Stimulated activated CD4-positive, alpha-beta T cell treated with anti-CD3 and anti-CD28 coated beads, Interleukin-4, amount 100 ng/mL, for 1 hour (primary cell): ENCODE measurements at places on chromosomes 11 and 22.

GRCh38 chr22:46843821-46844255, 81.4 kb downstream of the TBC1D22A start:
- no peak for DNase-seq

DNA sequence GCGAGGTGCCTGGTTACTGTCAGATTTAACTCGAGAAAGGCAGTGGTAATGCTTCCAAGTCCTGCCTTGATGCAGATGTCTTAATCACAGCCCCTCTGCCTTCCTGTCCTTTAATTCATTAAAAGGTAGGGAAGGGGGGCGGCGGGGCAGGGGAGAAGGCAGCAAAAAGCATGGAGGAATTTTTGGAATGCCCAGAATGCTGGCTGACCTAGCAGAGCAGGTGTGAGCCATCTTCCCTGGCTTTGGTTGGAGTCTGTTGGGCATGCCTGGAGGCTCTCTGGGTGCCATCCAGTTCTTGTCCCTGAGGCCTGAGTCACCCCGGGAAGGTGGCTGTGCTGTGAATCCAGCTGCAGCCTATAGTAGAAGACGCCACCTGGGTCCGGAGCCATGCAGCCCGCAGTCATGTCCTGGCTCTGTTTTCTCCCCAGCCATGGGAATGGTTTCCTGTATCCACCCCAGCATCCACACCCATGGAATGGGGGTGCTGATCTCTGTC, 15.6 kb downstream of the KIAA1671 start:
- DNase-seq, result no peak

DNA sequence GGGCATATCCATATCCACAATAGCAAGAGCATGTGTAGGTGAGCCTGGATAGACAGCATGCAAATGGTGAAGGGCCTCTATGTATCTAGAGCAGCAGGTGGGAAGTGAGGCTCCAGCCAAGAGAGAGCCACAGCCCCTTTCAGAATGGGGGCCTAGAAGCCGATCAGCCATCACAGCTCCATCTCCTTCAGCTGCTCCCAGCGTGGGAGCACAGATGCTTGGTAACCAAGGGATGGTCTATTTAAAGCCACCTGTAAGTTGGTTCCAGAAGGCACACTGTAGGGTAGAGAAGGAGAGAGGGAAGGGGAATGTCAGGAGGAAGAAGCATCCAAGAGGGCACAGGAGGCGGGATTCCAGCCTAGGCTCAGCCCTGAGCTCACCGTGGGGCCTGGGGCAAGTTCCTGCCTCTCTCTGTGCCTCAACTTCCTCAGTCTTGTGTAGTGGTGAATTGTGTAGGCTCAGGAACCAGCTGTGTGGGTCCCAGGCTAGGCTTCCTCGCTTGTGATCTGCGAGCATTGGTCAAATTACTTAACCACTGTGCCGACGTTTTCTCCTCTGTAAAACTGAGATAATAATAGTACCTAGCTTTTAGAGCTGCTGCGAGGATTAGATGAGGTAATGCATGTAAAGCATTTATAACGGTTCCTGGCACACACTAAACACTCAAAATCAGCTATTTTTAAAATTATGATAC, 122.9 kb upstream of the NAV2 start:
- no peak for DNase-seq

DNA sequence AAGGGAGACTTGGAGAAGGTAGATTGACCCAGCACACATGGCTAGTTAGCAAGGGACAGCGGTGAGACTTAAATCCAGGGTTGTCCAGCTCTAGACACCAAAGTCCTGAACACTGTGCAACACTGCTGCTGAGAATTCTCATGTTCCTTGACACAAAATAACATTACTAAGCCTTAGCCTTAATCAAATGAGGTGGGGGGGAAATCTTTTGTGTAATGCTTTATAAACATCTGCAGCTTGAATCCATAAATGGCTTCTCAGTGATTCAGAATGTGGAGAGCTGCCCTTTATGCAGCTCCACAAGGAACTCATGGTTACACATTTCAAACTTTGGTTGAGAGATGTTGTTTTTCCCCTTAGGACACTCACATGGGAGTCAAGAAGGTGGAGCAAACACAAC, 80.0 kb downstream of the CD44 start:
- DNase-seq, result no peak

DNA sequence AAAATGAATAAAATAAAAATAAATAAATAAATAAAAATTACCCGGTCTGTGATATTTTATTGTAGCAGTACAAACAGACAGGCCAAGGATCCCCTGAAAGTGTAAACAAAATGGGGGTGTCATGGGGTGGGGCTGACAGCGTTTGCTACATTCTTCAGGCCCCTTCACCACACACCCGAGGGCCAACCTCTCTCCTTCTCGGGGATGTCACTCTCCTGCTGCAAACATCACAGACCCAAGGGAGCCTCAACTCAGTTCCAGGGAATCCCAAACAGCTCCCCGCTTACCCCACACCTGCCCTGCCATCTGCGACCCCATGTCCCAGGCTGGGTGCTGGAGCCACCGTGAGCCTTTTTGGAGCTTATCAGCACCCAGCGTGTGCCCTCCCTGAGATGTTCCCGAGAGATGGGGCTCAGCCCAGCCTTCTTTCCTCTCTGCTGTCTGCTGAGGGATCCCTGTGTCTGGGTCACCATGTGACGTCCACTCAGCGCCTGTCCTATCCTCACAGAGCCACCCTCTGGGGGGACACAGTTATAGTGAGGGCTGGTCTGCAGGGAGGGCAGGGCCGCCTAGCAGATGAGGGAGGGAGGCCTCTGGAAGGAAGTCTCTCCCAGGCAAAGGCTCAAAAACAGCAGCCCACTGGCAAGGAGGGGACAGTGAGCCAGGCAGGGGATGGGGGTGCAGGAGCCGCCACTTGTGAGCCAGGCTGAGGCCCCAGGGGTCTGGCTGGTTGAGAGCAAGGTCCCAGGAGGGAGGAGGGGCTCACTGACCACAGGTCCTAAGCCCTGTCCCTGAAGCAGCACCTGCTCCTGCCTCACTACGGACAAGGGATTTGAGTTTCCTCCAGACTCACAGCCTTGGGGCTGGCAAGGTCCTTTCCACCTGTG, 1041.6 kb downstream of the BRD1 start:
- DNase-seq, result no peak

- DNase-seq, result no peak
These were observed 29.7 kb upstream of the ANO1 start for GRCh38 chr11:70048279-70049024.

DNA sequence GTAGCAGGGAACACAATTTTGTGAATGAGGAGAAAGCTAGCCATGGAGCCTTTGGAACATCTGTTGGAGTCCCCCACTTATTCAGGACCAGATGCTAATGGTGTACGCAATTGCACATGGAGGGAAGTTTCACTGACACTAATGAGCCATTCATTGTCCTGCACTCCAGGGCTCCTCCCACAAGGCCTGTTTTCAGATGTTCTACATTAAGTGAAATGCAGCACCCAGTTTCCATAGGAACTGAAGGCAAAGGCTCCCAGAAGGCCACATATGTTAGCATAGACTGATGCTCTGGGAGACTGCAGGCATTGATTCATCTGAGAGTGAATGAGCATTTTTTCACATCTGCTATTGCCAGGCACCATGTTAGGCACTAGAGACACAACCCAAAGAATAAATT, 399.5 kb downstream of the ETS1 start:
- DNase-seq, result no peak

DNA sequence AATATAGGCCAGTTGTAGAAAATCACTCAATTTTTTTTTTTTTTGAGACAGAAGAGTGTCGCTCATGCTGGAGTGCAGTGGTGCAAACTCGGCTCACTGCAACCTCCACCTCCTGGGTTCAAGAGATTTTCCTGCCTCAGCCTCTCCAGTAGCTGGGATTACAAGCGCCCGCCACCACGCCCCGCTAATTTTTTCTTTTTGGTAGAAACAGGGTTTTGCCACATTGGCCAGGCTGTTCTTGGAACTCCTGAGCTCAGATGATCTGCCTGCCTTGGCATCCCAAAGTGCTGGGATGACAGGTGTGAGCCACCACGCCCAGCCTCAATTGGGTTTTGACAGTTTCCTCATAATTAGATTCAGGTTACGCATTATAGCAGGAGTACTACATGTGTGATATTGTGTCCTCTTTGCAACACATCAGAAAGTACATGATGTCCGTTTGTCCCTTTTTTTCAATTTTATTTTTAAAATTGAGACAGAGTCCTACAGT, 2.6 kb upstream of the ATP6V1E1 start:
- DNase-seq, result no peak

GRCh38 chr22:22181341-22181850, 63.2 kb upstream of the VPREB1 start:
- DNase-seq, result no peak

- no peak for DNase-seq
These were observed 188.2 kb downstream of the METTL15 start for GRCh38 chr11:28296426-28296825.

DNA sequence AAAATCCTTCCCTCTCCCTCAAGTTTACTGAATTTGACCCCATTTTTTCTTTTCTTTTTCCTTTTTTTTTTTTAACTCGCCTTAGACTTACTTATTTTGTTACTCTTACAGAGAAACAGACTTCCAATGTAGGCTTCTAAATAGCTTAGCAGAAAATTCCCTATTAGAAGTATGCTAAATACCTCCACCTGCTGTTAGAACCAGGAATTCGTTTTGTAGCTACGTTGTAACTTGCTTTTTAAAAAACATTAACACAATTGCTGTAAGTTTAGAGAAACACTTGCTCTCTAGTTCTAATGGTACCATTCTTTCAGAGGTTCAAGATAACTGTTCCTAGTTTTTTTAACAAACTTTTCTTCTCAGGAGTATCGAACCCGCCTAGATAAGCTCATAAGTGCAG, 324.2 kb downstream of the DCDC1 start:
- no peak for DNase-seq

- DNase-seq, result no peak
These were observed 25.4 kb downstream of the ADAMTS15 start for GRCh38 chr11:130473795-130474377.

GRCh38 chr11:35237860-35238715, 99.1 kb downstream of the CD44 start:
- peak; percentile 21 for DNase-seq

DNA sequence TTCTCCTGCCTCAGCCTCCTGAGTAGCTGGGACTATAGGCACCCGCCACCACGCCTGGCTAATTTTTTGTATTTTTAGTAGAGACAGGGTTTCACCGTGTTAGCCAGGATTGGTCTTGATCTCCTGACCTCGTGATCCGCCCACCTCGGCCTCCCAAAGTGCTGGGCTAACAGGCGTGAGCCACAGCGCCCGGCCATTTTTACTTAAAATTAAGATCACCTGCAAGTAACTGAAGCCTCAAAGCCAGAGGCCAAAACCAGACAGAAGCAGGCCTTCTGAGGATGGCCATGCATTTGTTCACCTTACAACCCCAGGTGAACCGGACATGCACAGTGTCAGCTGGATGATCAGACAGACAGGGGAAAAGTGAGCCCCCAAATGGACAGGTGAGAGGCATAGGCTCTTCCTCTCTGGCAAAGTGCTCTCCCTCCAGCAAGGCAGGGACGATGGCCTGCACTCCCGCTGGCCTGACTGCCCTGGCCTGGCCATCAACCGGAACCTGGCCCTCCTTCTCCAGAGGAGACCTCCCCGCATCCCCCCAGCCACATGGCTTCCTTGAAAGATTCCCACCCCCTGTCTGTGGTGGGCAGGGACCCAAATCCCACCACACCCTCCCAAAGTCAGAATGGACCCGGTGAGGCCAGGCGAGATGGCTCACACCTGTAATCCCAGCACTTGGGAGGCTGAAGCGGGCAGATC, 25.9 kb downstream of the APOBEC3H start:
- no peak for DNase-seq

DNA sequence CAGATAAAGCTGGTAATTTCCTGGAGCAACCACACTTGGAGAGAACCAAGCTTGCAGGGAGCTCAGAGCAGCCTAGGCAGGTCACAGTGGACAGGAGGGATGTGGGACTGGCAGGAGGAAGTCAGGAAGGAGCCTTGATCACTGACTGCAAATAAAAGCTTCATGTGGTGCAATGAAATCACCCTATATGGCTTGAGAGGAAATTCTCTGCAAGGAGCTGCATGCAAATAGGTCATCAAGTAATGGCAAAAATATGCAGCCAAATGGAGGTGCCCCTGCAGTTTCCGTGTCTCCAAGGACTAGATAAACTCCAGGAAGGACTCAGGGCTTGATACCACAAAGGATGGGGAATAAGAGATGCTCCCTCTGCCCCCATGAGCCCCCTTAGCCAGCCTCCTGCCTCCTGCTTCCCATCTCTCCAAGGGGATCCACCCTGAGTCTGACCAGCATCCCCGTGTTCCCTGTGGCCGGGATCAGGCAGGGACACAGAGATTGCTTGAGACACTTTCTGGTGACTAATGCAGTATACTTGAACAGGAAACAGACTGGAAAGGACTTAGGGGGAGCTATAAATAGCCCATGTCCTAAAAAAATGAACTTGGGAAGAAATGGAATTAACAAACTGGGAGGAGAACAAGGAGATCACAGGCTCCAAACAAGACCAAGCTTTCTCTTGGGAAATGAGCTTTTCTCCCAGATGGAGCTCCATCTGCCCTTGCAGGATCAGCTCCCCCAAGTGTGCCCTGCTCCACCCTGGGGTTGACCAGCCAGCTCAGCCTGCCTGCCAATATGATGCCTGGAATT, 23.9 kb upstream of the MICAL2 start:
- DNase-seq, result no peak

DNA sequence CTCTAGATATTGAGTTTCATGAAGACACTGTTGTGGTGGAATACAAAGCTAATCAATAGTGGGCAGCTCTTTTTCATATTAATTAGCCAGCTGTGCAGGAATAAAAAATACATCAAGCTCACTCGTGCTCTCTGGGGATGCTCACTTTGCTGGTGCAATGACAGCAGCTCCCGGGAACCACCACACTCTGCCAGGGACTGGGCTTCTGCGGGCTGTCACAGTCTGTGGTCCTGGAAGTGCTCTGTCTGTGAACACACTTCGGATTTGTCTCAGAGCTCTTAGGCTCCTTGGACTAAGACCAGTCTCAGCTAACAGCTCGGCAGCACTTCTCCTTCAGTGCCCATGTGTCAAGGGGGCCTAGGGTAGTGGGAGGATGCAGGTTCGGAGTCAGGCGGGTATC, 393.5 kb downstream of the TENM4 start:
- no peak for DNase-seq

DNA sequence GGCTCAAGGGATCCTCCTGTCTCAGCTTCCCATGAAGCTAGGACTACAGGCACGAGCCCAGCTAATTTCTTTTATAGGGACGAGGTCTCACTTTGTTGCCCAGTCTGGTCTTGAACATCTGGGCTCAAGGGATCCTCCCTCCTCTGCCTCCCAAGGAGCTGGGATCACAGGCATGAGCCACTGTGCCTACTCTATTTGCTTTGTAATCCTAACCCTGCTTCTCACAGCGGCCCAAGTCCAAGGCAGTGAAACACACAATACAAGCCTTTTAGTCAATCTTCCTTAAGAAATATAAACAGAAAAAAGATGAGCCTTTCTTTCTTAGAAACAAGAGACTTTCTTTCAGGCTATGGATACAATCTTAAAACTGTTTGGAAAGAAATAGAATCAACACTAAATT, 115.2 kb upstream of the SORL1-AS1 start:
- DNase-seq, result no peak
